OCI-LY7 (cell line): ENCODE measurements at places on chromosomes 4 and X. TPM values are rescaled to one million over a fixed set of nuclear protein-coding genes. Genes with fewer than 3 reads are reported as not detected.

GAGE10 gene
- total RNA-seq, result not detected in 2 replicates

CLCN4 gene
- 9.7 and 10.2 TPM in 2 replicates for total RNA-seq

SPARCL1 gene
- not detected in 2 replicates for total RNA-seq

RNF212 gene
- total RNA-seq, result not detected in 2 replicates

UCP1 gene
- not detected in 2 replicates for total RNA-seq

TTC29 gene
- not detected in 2 replicates for total RNA-seq

MAGEB2 gene
- total RNA-seq, result not detected in 2 replicates

SYNPO2 gene
- total RNA-seq, result 0.11 and 0.15 TPM in 2 replicates

MAOA gene
- 0.09 TPM in 1 of 2 replicates, not detected in the other for total RNA-seq

PAGE2 gene
- not detected in 2 replicates for total RNA-seq

DNA sequence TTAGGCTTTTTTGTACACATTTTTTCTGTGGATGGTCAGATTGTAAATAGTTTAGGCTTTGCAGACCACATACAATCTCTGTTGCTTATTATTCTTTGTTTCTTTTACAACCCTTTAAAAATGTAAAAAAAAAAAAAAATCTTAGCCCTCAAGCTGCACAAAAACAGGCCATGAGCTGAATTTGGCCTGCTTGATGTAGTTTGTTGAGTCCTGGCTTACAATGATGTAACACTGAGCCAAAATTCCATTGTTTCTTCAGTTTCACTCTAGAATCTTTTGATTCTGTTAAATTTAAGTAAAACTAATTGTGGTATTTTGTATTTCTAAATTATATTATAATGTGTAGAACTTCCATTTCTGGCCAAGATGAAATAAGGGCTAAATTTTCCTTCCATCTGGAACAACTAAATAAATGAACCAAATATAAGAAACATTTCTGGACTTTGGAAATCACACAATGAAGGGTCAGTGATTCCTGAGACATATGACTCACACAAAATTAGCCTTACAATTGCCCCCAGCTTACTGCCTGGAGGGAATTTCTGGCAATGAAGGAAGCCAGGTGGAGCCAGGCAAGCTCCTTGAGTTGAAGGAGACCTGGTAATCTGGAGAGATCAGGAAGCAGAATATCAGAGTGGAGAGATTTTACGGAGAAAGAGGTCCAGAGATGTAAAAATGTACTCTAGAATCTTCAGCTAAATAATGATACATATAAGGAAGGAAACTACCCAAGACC is 29.8 kb downstream of the IQCM start:
- no peak for DNase-seq

GRCh38 chr4:175536852-175537453 is 275.1 kb downstream of the GPM6A start:
- peak; percentile 82 for DNase-seq

GRCh38 chr4:79497001-79497400 is 89.0 kb upstream of the GK2 start:
- no peak for DNase-seq

GRCh38 chrX:49921109-49921508 is 1.3 kb upstream of the CLCN5 start:
- DNase-seq, result no peak

- DNase-seq, result no peak
These were observed 20.6 kb upstream of the HPGDS start for GRCh38 chr4:94363136-94363655.

- DNase-seq, result no peak
These were observed 56.5 kb downstream of the BMPR1B start for GRCh38 chr4:94814237-94814636.

GRCh38 chr4:99960648-99961047 is 10.6 kb upstream of the H2AZ1 start:
- DNase-seq, result no peak

DNA sequence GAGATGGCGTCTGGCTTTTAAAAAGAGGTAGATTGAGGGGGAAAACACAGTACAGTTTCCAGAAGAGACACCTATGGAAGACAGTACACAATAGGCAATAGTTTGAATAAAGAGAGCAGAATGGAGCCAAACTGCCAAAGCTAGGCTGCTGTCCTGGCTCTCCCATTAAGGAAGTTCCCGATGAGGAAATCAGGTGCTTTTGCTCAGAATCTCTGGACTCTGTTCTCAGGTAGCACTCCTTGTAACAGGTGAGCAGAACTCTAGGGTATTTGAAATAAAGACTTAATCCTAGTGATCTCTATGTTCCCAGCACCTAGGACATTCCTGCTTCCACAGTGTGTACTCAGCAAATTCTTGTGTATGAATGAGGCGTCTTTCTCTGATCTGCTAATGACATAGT is 1.6 kb downstream of the EGF start:
- DNase-seq, result no peak

GRCh38 chrX:134623293-134624045 is 34.8 kb downstream of the PLAC1 start:
- no peak for DNase-seq

- DNase-seq, result no peak
These were observed 46.1 kb upstream of the CITED1 start for GRCh38 chrX:72351606-72352334.

DNA sequence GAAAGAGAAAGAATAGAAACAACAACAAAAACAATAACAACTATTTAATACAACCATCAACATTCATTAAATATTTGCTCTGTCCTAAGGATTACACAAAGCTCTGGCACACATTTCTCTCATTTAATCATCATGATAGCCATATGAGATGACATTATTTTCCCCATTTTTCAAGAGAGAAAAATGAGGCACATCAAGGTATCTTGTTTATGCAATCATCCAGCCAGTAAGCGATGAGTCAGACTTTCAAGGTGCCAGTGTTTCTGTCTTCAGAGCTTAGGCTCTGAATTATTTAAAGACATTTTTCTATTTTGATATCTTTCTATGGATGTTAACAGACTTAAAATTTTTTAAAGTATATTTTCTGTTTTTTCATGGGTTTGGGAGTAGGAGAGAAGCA is 541.8 kb upstream of the SMIM31 start:
- no peak for DNase-seq

DNA sequence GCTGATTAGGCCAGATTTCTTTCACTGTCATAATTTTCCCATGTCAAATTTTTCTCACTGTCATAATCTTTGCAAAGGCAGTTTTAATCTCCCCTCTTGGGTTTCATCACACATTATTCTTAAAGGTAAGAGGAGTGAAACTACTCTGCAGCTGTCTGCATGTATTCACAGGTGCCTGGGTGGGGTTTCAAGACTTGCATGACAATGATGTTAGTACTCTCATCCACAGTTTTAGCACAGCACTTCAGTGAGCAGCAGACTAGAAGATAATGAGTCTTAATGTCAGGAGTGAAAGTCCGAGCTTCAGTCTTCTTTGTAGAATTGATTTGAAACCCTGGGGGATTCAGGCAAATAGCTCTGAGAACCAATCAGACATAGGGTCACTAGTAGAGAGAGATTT is 182.5 kb upstream of the GALNT7 start:
- DNase-seq, result no peak

- no peak for DNase-seq
These were observed 31.1 kb upstream of the MXRA5 start for GRCh38 chrX:3377560-3377959.

DNA sequence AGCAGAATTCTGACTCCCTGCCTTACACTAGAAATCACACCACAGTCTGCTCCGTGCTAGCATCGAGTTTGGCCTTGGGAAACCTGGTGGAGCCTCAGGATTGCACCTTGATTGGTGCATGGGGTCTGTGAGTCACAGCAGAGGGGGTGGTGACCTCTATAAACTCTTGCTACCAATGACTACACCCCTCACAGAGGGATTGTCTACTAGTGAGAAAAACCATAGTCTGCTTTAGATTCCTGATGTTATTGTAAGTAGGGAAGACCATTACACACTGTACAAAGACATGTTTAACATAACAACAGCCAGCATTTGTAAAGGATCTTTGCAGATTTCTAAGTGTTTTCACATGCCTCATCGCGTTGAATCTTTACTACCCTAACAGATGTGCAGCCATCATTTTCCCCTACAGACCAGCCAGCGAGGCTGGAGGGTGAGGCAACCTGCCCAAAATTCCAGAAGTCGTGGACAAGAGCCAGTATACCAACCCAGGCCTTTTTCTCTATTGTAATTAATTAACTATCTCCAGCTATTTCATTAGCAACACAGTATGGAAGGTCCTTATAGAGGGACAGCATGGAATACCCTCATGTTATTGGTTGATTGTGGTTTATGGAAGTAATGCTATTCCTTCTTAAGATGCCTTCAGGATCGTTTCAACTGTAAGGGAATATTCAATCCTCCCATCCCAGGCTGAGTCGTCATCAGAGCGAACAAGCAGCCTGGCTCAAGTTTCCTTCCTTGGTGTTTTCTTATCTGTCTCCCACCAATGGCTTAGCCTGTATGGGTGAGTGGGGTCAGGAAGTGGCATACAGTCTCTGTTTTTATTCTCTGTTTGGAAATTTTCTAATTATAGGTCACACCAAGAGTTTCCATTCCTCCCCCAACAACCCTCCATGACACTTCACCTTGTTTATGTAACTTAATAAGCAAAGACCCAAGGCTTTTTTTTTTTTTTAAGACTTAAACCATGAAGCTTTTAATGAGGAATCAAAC is 55.9 kb upstream of the KDR start:
- DNase-seq, result no peak

DNA sequence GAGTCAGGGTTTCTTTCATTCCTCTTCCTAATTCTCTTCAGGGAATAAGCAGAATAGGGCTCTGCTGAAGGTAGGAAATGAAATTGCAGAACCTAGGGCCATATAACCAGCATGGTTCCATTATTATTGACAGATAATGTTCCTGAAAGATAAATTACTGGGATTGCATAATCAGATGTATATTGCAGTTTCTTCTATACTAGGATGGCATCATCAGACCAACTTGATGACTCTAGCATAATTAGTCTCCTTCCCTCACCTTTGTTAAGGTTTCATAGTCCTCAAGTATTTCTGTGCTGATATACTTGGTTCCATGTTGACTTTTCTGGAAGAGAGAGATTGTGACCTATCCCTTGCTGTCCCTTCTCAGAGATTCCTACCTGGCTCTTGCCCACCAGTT is 492.3 kb upstream of the LCORL start:
- no peak for DNase-seq

GRCh38 chr4:147944670-147945260 is 212.9 kb downstream of the ARHGAP10 start:
- no peak for DNase-seq

DNA sequence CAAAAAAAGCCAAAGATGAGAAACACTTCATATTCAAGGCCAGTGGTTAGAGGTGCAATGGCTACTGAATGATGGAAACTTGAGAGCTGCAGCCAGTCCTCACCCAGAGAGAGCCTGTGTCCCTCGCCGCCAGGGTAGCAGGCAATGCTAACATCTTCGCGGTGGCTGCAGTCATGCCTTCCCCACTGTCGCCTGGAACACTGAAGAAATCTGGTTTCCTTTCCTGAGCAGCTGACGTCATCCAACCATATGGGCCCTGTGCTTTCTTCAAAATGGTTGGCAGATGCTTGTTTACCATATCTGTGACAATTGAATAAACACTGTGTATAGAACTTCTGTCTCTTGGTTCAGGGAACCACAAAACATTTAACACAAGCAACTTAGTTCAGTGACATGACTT is 39.7 kb downstream of the PRSS12 start:
- DNase-seq, result no peak

DNA sequence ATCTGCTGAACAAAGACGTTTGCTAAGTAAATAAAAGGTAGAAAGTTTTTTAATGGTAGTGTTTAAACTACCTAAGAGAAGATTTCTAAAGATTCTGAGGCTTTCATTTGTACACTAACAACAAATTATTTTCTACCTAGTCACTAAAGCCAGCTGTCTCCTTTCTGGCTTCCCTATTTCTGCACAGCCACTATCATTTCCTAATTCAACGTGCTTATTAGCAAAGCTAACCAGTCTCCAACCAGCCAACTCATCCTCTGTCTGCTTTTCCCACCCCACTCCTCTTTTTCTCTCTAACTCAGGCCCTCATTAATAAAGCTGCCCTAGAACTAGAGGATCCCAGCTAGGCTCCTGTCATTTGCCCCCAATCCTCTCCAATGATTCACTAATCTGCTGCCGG is 118.2 kb downstream of the ZNF827 start:
- DNase-seq, result no peak

DNA sequence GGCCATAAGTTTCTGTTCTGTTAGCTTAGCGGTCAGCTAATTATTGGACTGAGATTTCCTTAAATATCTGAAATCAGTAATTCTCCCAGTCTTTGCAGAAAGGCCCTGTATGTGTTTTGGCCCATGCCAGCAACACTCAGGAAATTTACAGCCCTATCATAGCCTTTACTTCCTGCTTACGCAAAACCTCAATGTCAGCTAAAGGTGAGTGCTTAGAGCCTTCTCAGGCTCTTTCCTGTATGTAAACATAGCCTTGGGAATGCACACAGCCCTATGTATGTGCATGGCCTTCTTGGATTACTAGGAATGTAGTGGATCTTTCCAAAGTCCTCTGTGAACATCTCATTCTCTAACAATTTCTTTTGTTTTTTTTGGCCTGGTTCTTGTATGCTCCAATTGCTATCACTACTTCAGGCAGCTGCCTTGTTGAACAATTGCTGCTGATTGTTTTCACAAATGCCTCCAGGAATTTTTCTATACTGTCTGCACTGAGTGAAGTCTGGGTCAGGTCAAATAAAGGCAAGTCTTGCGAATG is 200.0 kb downstream of the PPP1R2C start:
- DNase-seq, result peak; percentile 39

GRCh38 chrX:130147631-130148030 is 18.0 kb downstream of the AIFM1 start:
- no peak for DNase-seq

- no peak for DNase-seq
These were observed 230.1 kb upstream of the FAT1 start for GRCh38 chr4:186953599-186954260.

- DNase-seq, result no peak
These were observed 281.4 kb downstream of the RAB28 start for GRCh38 chr4:13202701-13203100.
